Activated CD4-positive, alpha-beta T cell treated with anti-CD3 and anti-CD28 coated beads, Interleukin-2, Interleukin-4, amounts not matched to agents 100 ng/mL and 50 ng/mL, durations not matched to agents 16 hours and 8 hours (primary cell): ENCODE measurements at places on chromosomes 7 and 10.
A peak's percentile ranks its signal among the peaks of the same experiment; 100 is the strongest.

DNA sequence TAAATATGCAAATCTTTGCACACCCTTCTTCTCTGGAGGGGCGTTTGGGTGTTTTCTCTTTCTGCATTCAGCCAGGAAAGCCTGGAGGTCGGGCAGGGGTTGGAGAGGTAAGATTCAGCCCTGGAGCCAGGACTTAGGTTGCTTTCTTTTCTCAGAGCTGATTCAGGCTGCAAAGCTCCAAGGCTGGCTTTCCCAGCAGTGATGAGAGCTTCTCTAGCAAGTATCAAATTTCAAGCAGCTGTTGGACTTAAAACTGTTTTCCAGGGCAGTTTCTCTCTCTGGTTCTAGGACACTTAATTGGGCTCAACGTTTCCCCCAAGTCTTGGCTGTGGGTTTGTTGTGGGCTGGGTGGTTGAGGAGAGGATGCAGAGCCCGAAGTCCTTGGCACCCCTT is 608 bp downstream of the AKR1B10 start:
- no peak for DNase-seq

DNA sequence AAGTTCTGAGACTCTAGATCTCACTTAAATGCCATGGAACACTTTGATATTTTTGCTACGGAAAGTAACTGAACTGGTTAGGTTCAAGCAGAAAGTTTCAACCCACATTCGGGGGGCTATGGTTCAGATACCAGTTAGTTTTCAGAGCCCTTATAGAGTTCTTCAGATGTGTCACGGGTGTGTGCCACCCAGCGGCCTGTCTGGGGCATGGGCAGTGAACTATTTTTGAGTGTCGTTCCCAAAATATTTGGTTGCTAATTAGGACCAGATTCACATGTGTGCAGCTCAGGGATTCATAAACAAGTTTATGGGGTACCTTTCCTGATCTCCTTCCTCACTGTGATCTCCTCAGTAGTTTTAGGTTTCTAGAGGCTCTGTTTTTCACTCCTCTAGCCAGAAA is 271.9 kb downstream of the C7orf25 start:
- no peak for DNase-seq

GRCh38 chr7:6159524-6160031 is 112.8 kb downstream of the CYTH3 start:
- no peak for DNase-seq

DNA sequence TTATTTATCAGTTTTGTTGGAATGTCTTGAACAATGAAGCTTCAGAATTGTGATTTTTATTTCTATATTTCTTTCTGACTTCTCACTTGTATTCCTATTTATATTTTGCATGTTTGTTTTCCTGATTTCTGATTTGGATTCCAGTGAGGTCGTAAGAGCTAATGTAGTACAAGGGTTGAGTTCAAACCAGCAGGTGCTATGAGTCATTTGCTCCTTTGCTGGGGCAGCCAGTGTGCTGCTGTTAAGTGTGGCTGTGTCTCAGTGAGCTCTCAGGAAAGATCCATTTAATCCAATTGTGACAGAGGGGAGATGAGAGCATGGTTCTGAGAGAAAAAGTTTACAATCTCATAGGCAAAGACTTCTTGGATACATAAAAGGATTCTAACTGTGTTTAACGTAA is 48.6 kb downstream of the MCU start:
- DNase-seq: no peak

DNA sequence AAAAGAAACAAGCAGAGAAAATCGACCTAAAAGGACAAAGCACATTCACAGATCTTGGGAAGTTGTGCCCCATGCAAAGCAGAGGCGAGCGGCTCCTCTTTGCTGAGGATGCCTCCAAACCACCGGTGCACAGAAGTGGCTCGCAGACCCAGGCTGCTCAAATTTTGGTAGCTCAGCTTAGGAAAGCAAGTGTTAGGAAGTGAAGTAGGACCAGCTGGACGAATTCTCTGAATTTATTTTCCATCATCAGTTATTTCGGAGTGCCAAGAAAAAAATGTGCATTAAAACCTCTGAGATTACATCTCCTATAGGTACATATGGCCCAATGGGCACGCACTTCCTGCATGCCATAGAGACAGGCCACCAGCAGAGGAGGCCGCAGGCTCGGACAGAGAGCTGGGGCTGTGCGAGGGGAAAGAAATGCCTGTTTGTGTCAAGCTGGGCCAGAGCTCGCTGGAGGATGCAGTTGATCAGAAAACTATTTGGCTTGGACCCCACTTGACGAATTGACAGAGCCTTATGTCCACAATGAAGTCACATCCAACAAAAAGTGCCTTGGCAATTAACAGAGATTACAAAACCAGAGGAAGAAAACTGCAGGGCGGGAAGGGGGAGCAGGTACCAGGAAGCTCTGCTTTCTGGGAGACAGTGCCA is 122.3 kb upstream of the LYZL2 start:
- DNase-seq: peak; percentile 91

- no peak for DNase-seq
Observed at GRCh38 chr7:107971613-107972012, 31.3 kb downstream of the LAMB1 start.

- no peak for DNase-seq
Observed at GRCh38 chr10:131902691-131903090, 1.9 kb downstream of the PPP2R2D start.

- DNase-seq: no peak
Observed at GRCh38 chr10:77455561-77455960, 182.0 kb downstream of the KCNMA1 start.

DNA sequence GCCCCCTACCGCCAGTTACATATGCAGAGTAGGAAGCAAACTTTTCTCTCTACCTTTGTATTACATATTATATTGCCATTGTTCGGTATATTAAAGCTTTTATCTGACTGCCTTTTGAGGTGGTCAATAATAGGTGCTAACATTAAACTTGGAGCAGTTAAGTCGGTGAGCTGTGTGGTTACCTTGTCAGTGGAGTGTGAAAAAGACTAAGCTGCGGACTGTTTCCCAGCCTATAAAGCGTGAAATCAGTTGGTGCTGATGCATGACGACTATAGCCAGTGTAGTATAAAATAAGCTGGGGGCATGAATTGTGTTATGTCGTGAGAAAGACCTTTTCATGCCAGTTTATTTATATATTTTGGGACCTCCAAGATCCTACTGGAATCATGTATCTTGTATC is 33.7 kb downstream of the R3HCC1L start:
- no peak for DNase-seq

DNA sequence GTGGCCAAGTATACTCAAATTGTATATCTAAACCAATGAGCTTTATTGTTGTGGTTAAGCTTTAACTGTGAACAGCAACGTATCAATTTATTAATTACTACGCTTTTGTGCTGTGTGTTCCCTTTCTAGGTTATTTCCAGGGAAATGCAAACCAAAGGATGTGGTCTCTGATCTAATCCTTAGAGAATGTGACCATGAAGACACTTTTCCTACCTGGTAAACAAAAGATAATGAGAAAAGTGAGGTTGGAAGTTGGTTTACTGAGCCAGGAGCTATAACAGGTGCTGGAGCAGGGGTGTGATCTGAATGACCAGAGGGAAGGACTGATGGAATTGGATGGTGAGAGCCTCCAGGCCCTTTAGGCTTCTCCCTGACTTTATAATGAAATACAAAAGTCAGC is 25.4 kb upstream of the CALU start:
- DNase-seq: no peak

DNA sequence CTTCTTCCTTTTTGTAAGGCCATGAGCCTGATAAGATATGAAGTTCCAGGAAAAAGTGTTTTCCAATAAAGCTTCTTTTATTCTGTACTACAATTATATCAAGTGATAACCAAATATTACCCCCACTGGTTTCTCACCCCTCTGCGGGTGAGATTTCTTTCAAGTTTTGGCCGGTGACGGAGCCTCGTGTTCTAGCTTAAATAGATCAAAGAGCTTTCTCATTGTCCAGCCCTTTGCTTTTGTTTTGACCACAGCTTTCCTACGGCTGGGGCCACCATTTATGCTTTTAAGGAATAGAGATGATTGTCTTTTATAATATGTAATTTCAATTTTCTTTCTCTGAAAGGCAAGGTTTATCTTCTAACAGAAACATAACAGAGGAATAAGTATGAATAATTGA is 196.7 kb upstream of the MTPN start:
- DNase-seq: no peak

- no peak for DNase-seq
Observed at GRCh38 chr7:50315739-50316671, 11.5 kb downstream of the IKZF1 start.

DNA sequence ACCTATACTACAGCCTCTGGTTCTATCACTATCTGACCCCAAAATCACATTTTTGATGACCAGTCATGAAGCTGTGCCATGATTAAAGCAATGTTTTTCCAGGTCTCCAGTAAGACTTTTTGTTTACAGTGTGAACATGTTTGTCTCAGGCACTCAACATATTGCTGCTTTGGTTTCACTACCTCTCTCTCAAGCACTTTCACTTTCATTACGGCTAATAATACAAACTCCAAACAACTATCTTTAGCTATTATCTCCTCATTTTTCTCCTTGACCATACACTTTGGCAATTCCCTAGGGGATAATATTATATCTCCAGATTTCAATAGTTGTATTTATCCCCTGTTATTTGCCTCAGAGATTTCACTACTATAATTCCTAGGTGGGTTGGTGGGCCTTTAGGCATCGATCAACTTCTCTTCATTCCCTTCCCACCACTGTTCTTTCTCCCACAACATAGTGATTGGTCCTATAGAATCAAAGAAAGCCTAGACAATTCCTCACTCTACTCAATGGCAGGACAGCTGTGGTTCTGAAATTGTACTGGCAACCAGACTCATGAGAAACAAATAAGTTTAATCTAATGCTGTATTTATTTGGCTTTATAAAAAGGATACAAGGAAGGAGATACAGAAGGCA is 261.4 kb upstream of the ZWINT start:
- DNase-seq: no peak

DNA sequence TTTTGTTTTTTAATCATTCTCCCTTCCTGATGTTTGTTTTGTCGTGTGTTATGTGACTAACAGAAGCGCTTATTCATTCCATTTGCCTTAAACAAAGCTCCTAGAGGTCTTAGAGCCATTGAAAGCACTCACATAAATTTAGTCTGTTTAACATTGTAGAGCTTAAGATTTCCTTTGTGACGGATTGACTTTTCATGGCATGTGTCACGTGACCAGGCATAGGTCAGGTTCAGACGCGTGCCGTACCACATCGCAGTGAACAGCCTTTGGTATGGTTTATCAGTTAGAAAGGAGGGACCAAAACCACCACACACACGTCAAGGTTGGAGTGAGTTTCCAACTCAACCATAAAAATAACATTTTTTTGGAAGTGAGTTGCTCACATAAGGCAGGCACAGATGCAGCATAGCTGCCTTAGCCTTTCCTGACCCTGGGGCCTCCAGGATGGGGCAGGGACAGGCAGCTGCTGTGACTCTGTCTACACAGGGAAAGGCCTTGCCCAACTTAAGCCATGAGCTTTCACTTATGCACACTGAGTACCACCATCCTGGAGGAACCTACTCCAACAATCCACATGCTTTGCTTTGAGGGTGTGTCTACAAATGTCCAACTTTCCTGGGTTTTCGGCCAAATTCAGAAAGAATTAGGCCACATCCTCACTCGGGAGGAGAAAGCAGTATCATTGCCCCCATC is 55.5 kb downstream of the WDFY4 start:
- no peak for DNase-seq

DNA sequence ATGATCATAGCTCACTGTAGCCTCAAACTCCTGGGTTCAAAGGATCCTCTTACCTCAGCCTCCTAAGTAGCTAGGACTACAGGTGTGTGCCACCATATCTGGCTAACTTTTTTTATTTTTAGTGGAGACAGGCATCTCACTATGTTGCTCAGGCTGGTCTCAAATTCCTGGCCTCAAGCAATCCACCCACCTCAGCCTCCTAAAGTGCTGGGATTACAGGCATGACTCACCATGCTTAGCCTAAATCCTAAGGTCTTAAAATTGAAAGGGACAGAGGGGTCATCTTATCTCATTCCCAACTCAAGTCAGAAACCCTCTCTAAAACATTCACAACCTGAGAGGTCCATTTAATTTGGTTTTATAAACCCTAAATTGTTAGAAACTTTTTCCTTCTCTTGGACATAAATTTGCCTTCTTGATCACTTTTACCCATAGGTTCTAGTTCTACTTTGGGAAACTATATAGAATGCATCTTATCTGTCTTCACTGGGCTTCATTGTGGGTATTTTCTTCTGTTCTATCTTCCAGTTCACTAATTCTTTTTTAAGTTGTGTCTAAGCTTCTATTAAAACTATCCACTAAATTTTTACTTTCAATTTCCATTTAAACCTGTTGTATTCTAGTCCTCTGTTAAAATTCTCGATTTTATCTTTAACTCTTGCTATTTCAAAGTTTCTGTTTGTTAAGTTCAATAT is 183.4 kb upstream of the KAT6B start:
- DNase-seq: no peak

- DNase-seq: no peak
Observed at GRCh38 chr10:49827297-49827696, 65.2 kb upstream of the OGDHL start.

DNA sequence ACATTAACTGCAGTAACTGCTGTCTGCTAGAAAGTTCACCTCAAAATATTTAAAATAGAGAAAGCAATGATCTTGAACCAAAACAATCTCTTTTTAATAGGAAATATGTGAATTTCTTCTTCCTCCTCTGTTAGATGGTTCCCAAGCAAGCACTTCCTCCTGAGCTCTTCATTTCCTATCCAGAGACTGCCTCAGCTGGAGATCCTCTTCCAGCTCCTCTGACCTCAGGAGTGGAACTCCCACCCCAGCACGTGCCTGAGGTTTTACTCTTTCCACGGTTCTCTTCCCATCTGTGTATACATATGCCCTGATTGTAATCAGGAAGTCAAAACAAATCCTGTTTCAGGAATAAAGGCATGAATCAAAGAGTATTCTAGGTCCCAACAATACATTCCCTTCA is 5.6 kb downstream of the DENND11 start:
- no peak for DNase-seq

GRCh38 chr7:158546214-158546613 is 41.4 kb downstream of the PTPRN2 start:
- DNase-seq: no peak
